Naive thymus-derived CD8-positive, alpha-beta T cell (primary cell): ENCODE measurements at places on chromosomes 5 and 9.

GRCh38 chr5:173328844-173329490, 753 bp upstream of the STC2 start:
- DNase-seq = no peak

DNA sequence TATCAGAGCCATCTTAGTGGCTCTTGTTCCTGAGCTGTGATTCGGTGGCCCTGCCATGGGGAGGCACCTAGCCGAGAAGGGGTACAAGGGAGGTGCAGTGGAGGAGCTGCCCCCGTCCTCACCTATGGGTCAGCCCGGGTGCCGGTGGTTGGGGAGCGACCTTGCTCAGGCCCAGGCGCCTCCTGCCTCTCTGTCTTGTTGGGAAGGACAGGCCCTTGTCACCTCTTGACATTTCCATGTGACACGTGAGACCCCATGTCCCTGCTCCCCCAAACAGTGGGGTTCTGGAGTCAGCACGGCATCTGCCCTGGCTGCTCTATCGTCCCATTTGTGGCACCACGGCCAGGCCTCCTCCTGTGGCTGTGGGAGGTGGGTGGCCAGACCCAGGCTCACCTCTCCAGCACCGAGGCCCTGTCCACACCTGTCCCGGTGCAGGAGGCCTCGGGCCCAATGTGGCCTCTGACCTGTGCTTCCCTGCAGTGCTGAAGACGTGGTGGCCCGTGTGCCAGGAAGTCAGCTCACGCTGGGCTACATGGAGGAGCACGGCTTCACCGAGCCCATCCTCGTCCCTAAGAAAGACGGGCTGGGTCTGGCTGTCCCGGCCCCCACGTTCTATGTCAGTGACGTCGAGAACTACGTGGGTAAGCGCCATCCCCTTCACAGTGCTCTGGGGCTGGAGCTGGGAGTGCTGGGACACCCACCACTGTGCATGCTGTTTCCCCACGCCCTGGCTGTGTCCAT, 68.9 kb downstream of the PHF2 start:
- DNase-seq = peak; percentile 61

DNA sequence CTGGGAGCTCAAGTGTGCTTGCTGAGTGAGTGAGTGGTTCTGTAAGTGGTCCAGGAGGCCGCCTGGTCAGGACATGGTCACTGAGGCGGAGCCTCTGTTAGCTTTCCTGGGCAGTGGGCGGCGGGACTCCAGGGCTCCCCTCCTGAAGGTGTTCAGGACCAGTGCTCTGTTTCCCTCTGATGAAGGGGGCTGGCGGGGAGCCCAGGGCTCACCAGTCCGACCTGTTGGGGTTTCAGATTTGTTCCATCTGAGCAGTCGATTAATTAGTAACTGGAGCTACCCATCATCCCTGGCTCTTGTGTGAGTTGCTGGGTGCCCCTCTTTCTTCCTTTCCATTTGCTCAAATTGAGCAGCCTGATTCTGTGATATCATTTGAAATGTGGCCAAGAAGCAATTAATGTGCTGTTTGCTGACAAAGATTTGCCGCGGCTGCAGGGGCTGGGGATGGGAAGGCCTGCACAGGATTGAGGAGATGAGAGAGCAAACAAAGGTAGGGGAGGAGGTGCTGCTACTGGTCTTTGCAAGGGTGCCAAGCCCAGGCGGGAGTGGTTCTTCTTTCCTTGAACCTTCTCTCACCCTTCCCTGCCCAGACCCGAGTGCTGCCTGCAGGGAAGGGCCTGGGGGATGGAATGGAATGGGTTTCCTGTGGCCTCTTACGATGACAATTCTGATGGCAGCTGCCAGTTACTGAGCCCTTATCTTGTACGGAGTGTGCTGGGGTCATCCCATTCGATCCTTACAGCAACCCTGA, 92.8 kb upstream of the PITX1 start:
- no peak for DNase-seq

DNA sequence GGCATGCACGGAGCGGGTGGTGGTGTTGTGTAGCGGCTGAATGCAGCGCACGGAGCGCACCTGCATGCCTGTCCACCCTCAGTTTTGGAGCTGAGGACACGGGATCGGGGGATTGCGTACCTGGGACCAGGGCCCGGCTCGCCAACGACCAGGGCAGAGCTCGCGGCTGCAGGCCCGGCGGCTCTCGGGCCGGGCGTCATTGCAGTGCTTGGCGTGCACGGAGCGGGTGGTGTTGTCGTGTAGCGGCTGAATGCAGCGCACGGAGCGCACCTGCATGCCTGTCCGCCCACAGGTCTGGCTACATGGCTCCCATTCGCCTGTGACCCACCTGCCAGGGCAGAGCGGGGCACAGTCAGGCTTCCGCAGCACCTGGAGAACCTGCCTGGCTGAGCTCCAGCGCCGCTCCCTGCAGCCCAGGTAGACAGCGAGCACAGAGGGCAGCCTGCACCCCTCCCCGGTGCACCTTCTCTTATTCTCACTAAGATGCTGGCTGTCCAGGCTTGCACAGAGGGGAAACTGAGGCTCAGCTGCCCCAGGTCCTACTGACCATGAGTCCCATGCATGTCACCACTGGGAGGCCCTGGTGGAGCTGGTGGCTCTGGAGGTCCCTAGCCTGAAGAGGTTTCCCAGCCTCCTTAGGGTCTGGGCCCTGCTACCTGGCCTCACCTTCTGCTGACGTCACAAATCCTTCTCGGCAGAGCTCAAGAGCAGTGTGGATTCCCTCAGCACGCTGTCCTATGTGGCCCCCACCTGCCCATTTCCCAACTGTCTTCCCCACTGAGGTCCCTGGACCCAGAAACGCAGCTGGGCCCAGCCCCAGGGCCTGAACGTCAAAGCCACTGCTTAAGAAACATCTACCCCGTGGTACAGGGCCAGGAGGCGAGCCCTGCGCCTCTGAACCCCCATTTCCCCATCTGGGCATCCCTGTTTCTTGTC, 64.9 kb downstream of the ZNF354C start:
- peak; percentile 54 for DNase-seq
